ENCODE measurements at places on chromosomes 2 and 18. TPM values are rescaled to one million over a fixed set of nuclear protein-coding genes. Genes with fewer than 3 reads are reported as not detected.

Gene GALR1
- total RNA-seq: 0.12 TPM

Gene ONECUT2
- 0.06 TPM for total RNA-seq

Gene SYT4
- total RNA-seq: 1.1 TPM

Gene KCNS3
- 13.1 TPM for total RNA-seq

Gene AGXT
- not detected for total RNA-seq

Gene IL36A
- not detected for total RNA-seq

Gene DNER
- total RNA-seq: 44.3 TPM

Gene CRYBA2
- total RNA-seq: not detected

Gene SS18
- total RNA-seq: 128 TPM

Gene PID1
- 10.3 TPM for total RNA-seq

Gene IKZF2
- total RNA-seq: 13.5 TPM

Gene BCL11A
- 11.0 TPM for total RNA-seq

Gene VAMP8
- total RNA-seq: 37.7 TPM

Gene DSG2
- 34.3 TPM for total RNA-seq

Gene GNLY
- not detected for total RNA-seq

Gene REG1B
- total RNA-seq: not detected

Gene CACNB4
- 15.1 TPM for total RNA-seq

Gene CCDC150
- total RNA-seq: 7.1 TPM

Gene ERMN
- total RNA-seq: 0.06 TPM

Gene TRIM43
- 0.18 TPM for total RNA-seq

Gene ANKAR
- total RNA-seq: 23.4 TPM

Gene ABCG8
- 1.4 TPM for total RNA-seq

Gene RIT2
- 0.35 TPM for total RNA-seq

Gene DSC3
- total RNA-seq: 1.6 TPM

Gene ERBB4
- total RNA-seq: 104 TPM

Gene PSMA8
- total RNA-seq: not detected

Gene CENPA
- total RNA-seq: 5.3 TPM

Gene TNS1
- total RNA-seq: 166 TPM

Gene ICA1L
- 20.7 TPM for total RNA-seq

Gene TTR
- 0.35 TPM for total RNA-seq

Gene LTBP1
- total RNA-seq: 75.9 TPM

Gene POTEC
- total RNA-seq: not detected

Gene SAP130
- 11.2 TPM for total RNA-seq

Gene GALNT14
- total RNA-seq: 31.4 TPM

Gene CPS1
- 7.3 TPM for total RNA-seq

Gene TEKT4
- 0.29 TPM for total RNA-seq

Gene TUBB8B
- not detected for total RNA-seq

Gene GALM
- total RNA-seq: 39.1 TPM

Gene RPRM
- 5.3 TPM for total RNA-seq

Gene STPG4
- total RNA-seq: not detected

Gene TGFA
- 13.8 TPM for total RNA-seq

Gene MZT2A
- total RNA-seq: 77.5 TPM

Gene CIDEA
- total RNA-seq: 0.64 TPM

All from metanephros (tissue), 2 donors.